ENCODE measurements at places on chromosomes 2 and 18.

DNA sequence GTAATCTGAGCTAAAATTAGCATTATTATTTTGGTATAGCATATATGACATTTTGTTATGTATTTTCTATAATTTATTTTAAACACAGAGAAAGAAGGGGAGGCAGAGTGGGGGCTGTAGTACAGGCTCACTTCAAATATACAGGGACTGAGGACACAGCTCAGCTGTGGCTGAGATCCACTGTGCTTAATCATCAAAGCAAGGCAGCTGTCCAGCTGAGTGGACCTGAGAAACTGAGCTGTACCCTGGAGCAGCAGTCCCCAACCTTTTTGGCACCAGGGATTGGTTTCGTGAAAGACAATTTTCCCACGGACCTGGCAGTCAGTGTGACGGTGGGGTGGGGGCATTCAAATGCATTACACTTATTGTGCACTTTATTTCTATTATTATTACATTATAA is 687.2 kb downstream of the RNF144A start:
- DNase-seq: no peak

DNA sequence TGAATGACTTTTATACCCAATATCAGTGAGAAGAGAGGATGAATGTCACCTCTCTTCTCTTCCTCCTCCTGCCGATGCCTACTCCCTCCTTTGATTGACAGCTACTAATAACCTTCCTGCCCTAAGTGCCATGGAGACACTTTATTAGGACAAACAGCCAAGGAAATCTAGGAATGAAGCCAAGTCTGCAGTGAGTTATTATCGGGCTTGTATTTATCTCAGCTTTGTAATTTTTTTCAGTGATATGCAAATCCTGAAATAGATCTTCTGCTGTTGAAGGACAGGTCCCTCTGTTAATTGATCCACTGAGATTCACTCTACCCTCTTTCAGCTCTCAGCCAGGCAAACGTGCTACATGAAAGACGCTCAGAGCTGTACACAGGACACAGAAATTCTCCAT is 686.7 kb downstream of the TMEM182 start:
- no peak for DNase-seq

- DNase-seq: peak; percentile 57
Measured at GRCh38 chr2:121897335-121897970, 142.0 kb downstream of the TSN start.

DNA sequence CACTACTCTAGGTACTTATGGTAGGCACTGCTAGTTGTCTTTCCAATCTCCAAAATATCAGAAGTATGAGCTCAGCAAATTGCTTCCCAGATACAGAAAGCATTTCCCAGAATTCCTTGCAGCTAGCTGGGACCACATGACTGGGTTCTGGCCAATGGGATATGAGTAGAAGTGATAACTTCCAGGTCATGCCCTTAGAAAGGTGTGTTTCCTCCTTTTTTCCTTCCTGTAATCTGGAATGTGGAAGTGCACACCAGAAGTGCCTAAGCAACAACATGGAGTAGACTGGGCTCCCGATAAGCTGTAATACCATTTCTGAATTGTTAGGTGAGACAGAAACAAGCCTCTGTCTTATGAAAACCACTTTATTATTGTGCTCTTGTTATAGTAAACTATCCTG is 279.8 kb downstream of the ZNF385B start:
- DNase-seq: no peak

GRCh38 chr2:219280651-219281050 is 1.5 kb downstream of the DNAJB2 start:
- DNase-seq: no peak

DNA sequence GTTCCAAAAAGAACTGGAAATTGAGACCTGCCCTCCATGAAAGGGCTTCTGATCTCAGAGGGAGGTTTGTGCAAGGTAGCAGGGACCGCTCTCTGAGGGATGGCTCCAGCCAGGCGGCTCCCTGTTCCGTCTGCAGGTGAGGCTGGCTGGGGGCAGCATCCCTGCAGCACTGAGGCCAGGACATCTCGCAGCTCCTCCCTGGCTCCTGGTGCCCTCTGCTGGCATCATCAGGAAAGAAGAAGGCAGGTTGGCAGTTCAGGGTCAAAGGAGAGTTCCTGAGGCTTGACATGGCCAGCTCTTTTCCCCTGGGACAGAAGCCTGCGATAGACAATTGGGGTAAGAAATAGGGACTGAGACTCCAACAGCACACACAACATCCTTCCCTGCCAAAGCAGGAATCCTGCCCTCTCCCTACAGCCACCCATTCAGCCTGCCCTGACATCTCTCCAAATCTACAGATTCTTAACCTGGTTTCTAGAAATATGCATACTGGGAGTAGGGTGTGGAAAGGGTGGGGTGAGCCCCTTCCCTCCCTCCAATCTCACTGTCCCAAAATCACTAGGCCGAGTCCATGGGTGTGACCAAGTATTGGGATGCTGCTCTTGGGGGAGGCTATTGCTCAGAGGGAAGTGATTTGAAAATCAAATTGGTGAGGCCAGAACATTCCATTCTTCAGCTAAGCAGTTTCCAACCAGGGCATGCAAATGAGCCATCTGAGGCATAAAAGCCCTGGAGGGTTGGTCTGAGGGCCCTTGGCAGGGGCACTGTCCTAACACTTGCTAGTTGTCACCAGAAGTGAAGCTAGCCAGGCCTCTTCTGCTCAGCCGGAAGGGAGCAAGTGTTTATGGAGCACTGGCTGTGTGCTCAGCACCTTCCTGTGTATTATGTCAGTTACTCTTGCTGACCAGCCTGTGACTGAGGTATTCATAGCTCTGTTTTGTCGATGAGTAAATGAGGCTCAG is 185.4 kb downstream of the TFCP2L1 start:
- no peak for DNase-seq

DNA sequence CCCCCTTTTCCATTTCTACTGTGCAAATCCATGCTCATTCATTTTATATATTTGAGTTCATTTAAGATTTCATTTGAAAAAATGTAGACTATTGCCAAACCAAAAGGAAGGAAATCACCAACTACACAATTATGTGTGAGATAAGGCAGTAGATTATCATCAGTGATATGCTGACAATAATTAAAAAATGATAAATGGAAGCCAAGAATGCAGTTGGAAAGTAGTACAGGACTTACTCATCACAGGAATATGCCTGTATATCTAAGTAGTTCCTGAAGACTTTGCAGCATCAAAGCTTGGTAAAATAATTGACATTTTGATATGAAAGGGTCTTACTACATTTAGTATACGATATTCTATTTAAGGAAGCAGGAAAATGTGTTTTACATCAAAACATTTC is 166.1 kb upstream of the OTX1 start:
- DNase-seq: peak; percentile 28

- peak; percentile 0 for DNase-seq
Measured at GRCh38 chr18:60411715-60412114, 39.1 kb upstream of the MC4R start.

- DNase-seq: no peak
Measured at GRCh38 chr2:192465141-192465540, 270.4 kb upstream of the TMEFF2 start.

DNA sequence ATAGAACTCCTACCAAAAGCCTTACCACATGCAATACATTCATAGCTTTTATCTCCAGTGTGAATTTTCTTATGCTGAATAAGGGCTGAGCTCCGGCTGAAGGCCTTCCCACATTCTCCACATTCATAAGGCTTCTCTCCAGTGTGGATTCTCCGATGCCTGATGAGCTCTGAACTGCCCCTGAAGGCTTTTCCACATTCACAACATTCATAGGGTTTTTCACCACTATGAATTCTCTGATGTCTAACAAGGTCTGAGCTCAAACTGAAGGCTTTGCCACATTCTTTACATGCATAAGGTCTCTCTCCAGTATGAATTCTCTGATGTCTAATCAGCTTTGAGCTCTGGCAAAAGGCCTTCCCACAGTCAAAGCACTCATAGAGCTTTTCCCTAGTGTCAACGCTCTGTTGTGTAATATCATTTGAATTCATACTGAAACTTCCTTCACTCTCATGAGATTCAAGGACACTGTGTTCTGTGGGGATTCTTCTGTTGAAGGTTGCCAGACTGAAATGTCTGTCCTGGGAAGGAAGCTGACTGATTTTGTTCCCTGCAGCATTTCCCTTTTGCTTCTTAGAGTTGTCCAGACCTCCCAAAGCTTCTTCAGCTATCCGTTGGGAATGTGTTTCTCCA is 12.9 kb downstream of the ZNF397 start:
- no peak for DNase-seq

- no peak for DNase-seq
Measured at GRCh38 chr2:234425639-234426603, 71.0 kb downstream of the ARL4C start.

GRCh38 chr2:235044501-235045271 is 92.9 kb downstream of the SH3BP4 start:
- no peak for DNase-seq

GRCh38 chr2:201215963-201216362 is 33.0 kb downstream of the CASP10 start:
- no peak for DNase-seq

DNA sequence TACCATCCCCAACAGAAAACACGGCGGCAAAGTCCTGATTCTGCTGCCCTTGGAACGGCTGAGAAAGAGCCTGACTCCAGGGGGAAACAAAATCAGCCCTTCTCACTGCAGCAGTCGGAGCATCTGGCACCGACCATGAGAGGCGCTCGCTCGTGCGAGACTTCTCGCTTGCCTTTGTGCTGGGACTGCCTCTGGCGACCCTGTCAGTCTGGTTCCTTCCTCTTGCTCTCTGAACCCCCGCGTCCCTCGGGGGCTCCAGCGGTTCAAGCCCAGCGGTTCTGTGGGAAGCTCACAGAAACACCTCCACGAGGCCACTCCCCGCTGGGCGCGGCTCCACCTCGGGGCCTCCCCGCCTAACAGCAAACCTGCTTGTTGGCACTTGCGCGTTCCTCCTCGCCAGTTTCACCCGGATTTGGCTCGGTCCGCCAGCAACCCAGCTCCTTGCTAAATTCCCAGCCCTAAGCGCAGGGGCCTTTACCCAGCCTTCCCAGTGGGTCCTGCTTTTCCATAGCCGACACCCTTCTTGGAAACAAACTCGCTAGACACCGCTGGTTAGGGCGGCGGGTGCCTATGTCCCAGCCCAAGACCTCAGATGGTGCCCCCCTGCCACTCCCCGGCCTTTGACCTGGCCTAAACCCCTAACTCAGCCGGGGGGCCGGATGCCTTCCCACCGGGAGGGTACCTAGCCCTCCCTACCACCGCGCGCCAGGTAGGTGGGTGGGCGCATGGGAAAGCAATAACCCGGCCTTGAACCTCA is 2.2 kb downstream of the RND3 start:
- peak; percentile 74 for DNase-seq
